ENCODE measurements at places on chromosomes 7 and 10.

DNA sequence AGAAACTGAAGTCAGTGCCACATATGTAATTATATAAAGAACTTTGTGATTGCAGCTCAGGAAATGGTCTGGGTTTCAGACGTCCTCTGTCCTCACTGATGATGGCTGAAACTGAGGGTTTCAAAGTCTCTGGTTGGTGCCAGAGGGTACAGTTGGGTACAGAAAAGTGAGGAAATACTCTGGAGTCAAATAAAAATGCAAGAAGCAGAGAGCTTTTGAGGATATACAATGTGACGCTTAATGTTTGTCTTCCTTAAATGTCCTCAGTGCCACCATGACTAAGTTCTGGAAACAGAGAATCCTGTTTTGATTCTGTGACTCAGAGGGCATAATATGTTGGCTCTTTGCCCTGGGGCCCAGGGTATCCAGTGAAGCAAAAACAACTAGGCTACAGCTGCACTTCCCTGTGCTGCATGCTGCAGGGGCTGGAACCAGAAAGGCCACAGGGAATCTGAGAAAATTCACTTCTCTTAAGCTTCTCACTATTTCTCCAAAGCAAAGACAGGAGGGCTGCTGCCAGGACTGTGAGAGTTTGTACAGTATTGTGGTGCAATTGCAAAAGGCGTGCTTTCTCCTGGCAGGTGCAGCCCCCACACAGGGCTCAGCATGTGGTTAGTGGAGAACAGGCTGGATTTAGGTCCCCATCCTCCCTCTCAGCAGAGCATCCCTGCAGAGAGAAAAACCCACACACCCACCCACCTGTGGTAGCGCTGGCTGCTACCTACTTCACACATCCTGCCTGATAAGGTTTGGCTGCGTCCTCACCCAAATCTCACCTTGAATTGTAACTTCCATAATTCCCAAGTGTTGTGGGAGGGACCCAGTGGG, 169.5 kb upstream of the SVIL start:
- peak; percentile 75 for DNase-seq

- DNase-seq = no peak
Observed at GRCh38 chr7:22219036-22219435, 137.9 kb downstream of the RAPGEF5 start.

DNA sequence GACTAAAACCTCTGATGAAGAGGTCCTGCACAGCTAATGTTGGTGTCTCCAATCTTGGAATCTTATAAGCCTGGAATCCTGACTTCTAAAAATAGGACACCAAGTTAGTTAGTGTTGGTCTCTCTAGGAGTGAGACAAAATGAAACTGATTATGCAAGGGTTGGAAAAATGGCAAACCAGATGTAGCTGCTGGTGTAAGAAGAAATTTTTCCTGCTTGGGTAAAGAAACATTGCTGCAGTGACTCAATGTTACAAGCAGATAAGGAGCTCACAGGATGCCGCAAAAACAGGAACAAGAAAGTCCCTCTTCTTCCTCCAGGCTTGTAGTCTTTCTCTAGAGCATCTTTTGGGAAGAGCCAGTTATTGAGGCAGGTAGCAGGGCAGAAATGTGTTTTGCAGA, 449.0 kb downstream of the ETV1 start:
- peak; percentile 24 for DNase-seq

GRCh38 chr10:16545116-16545736, 23.5 kb upstream of the C1QL3 start:
- DNase-seq = no peak

DNA sequence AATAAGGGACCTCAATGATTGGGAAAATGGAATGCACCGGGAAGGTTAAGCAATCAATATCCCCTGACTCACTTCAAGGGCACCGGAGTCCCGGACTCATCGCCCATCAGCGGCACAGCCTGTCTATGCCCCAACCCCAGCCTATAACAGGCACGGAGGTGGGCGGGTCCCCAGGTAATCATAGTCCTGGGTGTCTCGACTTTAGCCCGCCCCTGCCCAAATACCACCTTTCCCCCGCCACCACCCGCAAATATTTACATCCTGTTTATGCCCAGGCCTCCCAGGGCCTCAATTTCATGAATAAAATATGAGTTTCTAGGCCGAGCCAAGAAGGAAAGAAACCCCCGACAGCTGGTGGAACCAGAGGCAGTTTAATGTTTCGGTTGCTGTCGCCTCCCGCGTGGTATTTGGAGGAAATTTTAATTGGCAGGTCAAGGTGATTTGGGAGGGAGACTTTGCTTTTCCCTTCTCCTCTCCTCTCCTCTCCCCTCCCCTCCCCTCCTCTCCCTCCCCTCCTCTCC, 15.6 kb upstream of the RFC2 start:
- no peak for DNase-seq

DNA sequence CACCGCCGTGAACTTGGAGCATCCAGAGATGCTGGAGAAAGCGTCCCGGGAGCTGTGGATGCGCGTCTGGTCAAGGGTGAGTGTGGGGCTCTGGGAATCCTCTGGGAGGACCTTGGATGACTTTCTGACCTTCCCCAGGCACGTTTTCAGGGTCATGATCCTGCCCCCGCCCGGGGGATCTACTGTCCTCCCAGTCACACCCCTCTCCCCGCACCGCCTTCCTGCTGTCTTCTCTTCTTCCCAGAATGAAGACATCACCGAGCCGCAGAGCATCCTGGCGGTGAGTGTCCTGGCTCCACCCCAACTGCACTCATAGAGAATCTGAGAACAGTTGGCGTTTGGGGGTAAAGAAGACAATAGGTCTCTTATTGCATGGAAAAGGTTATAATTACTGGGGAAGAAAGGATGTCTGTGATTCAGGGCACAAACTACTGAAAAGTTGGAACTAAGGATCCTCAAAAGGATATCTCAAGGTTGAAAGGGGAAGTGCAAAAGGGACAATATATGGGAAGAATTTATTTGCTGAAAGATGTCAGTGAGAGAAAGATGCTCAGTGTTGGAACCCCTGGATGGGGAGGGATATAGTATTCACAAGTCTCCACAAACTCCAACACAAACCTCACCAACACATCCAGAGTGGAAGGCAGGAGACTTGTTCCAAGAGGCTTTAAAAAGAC, 1.9 kb downstream of the GSTK1 start:
- DNase-seq = no peak

- no peak for DNase-seq
Observed at GRCh38 chr7:92680442-92680841, 90.3 kb upstream of the FAM133B start.

GRCh38 chr7:79664884-79665676, 211.6 kb upstream of the MAGI2 start:
- no peak for DNase-seq

DNA sequence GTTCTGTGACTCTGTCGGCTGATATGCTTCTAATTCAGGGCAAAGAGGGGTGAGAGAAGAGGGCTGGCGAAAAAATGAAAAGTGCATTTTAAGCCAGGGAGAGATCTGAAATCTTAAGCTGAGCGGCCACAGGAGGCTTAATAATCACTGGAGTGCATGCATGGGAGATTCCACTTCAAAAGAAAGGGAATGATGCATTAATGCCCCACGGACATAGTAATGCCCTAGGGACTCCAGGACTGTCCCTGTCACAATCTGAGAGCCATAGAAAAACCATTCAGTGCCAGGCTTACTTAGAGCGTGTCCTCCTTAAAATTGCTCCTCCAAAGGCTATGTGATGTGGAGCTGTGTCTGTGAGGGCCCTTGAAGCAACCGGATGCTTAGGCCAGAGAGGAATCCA, 75.1 kb downstream of the NHLRC2 start:
- DNase-seq = no peak

- no peak for DNase-seq
Observed at GRCh38 chr7:26165950-26166683, 14.1 kb downstream of the NFE2L3 start.

- DNase-seq = peak; percentile 95
Observed at GRCh38 chr7:114819616-114820362, 102.1 kb upstream of the MDFIC start.

DNA sequence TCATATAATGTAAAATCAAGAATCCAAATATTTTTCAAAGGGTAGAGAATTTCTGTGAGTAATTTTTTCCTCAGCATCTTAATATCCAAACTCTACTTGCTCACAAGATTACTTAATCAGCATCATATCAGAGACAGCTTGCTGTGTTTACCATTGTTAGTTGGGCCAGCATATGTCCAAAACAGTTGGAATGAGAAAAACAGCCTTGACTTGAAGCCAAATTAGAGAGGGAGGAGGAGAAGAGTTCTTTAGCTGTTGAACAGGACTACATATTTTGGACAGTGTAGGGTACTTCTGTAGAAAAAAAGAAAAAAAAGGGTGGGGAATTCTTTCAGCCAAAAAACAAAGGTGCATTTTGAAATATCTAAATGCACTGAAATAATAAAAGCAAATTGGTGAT, 69.8 kb downstream of the HDAC9 start:
- DNase-seq = no peak

GRCh38 chr7:93160410-93160809, 12.2 kb upstream of the SAMD9L start:
- DNase-seq = no peak

GRCh38 chr7:78172267-78172757, 373.7 kb downstream of the PHTF2 start:
- DNase-seq = no peak

DNA sequence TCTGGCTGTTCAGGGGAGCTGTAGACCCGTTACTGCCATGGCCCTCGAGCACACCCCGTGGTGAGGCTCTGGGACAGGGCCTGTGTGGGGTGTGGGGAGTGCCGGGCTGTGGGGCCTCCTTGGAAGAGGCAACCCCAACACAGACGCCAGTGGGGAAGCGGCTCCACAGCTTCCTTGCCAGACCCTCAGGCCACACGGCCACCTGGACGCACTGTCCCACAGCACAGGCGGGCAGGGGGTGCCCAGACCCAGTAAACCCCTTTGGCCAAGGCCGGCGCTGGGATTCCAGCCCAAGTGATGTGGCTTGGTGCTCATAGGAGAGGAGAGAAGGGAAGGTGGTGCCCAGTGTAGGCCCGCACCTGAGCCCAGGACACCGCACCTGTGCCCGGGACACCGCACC, 12.9 kb upstream of the NKX6-2 start:
- no peak for DNase-seq

DNA sequence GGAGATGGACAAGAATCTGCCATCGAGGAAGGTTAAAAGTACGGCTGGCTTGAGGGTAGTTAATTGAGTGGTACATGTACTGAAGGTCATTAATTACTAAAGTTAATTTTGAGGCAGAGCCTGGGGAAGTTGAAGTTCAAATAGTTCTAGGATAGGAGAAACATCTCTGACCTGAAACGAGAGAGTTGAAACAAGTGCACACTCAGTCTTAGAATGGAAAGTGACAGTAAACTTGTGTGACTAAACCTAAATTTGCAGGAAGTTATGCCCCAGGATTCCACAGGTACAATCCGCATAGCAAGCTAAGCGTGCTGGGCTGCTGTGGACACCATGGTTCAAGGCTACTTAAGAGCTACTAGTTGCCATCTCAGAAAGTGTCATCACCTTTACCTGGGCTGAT, 209.9 kb downstream of the CHCHD3 start:
- no peak for DNase-seq

GRCh38 chr7:7175075-7175695, 7.2 kb upstream of the C1GALT1 start:
- no peak for DNase-seq

DNA sequence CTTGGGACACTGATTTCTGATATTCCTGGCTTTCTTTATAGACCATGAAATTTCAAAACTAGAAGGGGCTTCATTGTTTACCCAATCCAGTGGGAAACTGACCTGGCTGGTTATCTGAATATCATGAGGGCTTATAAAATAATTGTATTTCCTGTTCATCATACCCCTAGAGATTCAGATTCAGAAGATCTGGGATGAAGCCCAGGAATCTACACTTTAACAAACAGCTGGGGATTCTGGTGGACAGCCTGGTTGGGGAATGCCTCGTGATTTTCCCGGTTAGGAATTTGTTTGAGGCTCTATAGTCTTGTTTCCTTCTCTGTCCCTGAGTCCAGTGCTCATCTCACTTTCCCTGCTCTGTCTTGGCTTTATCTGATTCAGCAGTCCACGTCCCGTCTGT, 110.3 kb downstream of the ADRA2A start:
- DNase-seq = no peak

GRCh38 chr10:124170631-124171030, 77.2 kb upstream of the CHST15 start:
- DNase-seq = no peak

- DNase-seq = no peak
Observed at GRCh38 chr7:108736221-108736891, 166.7 kb downstream of the DNAJB9 start.

DNA sequence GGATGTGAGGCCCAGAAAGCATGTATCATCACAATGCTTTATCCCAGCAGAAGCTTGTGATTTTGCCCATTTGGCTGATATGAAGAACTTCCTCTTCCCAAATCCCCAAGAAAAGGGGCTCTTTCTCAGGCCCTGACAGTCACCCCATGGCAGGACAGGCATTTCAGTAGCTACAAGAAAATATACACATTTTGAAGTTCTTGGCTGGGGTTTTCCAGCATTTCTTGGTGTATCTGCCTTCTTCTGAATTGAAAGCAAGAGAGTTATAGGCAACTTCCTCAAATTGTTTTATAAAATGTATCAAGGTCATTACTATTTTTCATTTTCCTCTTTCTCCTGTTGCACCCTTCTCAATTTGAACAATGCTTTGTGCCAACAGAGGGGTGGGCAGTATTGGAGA, 63.3 kb upstream of the PDLIM1 start:
- DNase-seq = no peak

DNA sequence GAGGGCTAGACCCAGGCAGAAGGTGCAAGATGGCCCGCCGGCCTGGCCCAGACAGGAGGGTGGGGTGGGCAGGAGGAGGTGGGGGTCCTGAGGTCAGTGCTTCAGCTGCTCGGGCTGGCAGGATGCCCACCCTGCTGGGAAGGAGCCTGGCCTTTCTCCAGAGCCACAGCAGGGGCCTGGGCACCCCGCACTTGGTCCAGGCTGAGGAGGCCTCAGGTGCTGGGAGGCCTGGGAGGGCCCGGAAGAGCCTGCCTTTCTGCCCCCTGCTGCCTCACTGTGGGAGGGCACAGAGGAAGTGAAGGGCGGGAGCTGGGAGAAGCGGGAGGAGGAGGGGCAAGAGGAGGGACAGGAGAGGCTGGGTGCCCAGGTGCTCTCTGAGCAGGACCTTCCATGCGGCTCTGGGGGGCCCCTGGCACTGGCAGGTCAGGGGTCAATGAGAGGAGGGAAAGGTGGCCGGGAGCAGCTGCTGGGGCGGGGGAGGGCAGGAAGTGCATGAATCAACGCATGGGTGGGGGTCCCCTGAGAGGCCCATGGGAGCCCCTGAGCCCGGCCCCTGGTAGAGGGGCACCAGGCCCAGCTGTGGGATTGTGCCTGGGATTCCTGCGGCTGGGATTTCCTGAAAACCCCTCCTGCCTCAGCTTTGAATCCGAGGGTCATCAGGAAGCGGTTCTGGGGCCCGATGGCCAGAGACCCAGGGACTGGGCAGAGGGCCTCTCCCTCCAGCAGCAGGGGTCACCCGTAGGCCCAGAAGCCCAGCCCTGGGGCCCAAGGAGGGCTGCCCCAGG, 49.9 kb downstream of the PWWP2B start:
- DNase-seq = no peak

DNA sequence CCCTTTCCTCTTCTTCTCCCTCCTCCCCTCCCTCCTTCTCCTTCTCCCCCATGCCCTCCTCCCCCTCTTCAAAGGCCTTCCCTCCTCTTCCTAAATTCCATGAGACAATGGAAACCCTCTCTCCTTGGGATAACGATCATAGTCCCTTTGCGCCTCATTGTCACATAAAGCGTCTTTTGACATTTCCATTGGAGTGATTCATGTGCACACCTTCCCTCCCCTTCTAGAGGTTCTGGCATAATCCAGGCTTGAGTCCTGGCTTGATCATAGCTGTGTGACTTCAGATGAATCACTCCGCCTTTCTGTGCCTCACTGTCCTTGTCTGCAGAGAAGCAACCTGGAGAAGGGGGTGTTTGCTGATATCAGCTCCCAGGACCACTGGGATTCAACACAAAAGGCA, 204.2 kb downstream of the TNS3 start:
- DNase-seq = no peak
